Activated CD8-positive, alpha-beta T cell treated with anti-CD3 and anti-CD28 coated beads for 36 hours (primary cell): ENCODE measurements at places on chromosomes 12 and 14. TPM values are rescaled to one million over a fixed set of nuclear protein-coding genes. Genes with fewer than 3 reads are reported as not detected.

GRCh38 chr14:59482541-59483331 lies 1.5 kb downstream of the L3HYPDH start:
- peak overlapping the region; percentile 88 for H3K4me3 ChIP-seq
- peak overlapping the region; percentile 88 for H3K27ac ChIP-seq
- peaks cover 49% of the 10 kb centered on the region for H3K4me1 ChIP-seq
- H3K27me3 ChIP-seq: no peaks in the 10 kb centered on the region
- DNase-seq: no peak

GRCh38 chr12:87441511-87441910 lies 587.7 kb downstream of the C12orf50 start:
- no peaks in the 10 kb centered on the region for H3K4me1 ChIP-seq
- H3K27me3 ChIP-seq: no peaks in the 10 kb centered on the region
- no peak overlapping the region for H3K27ac ChIP-seq

DNA sequence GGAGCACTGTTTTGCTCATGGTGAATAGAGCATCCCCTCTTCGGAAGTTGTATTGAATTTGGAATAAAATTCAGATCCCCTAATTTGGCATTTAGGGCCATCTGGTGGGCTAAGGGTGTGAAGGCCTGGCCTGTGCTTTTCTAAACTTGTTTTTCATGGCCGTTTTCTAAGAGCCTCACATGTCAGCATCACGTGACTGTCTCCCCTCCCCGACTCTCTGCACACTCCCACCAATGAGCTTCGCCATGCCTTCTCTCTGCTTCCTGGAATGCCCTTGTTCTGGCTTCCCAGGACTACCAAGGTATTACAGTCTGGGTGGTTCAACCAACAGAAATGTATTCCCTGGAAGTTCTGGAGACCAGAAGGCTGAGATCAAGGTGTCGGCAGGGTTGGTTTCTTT lies 85.3 kb downstream of the PRIMA1 start:
- DNase-seq: no peak
- no peaks in the 10 kb centered on the region for H3K4me1 ChIP-seq
- H3K36me3 ChIP-seq: no peaks in the 10 kb centered on the region
- peaks cover 9% of the 10 kb centered on the region for H3K27me3 ChIP-seq

- H3K27me3 ChIP-seq: no peaks in the 10 kb centered on the region
- H3K4me1 ChIP-seq: no peaks in the 10 kb centered on the region
- no peak overlapping the region for H3K27ac ChIP-seq
- no peak for DNase-seq
- H3K36me3 ChIP-seq: no peaks in the 10 kb centered on the region
- no peak overlapping the region for H3K4me3 ChIP-seq
Observed at GRCh38 chr14:74985028-74985310, 17.8 kb upstream of the EIF2B2 start.

GRCh38 chr12:68539615-68539952 lies 71.1 kb upstream of the RAP1B start:
- H3K4me1 ChIP-seq: peaks cover 49% of the 10 kb centered on the region
- peak overlapping the region; percentile 87 for H3K27ac ChIP-seq
- DNase-seq: no peak
- no peaks in the 10 kb centered on the region for H3K27me3 ChIP-seq

- no peak overlapping the region for H3K4me3 ChIP-seq
- peaks cover 5% of the 10 kb centered on the region for H3K4me1 ChIP-seq
- no peaks in the 10 kb centered on the region for H3K27me3 ChIP-seq
- DNase-seq: no peak
- no peak overlapping the region for H3K27ac ChIP-seq
- H3K36me3 ChIP-seq: no peaks in the 10 kb centered on the region
Observed at GRCh38 chr14:98498019-98498885, 773.7 kb downstream of the BCL11B start.

DNA sequence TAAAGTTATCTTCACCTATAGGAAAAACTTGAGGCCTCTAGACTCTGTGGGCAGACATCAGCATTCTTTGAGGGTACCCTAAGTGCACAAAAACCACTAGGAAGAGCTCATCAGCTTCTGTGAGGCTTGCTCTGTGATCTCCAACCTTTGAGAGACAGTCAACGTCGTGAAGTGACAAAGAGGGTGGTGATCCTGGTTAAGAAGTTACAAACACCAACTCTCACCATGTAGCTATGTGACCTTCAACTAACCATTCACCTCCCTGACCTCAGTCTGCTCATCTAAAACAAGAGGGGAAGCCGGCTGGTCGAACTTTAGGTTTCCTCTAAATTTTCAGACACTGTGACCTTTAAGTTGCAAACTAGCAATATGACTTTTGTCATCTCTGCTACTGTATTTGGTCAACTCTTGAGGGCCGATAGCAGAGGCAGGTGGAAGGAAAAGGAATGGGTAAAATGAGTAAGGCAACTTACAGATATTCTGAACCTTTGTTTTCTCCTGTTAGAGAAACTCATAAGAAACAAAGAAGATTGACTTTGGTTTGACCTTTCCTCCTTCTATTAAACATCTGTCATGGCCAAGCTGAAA lies 103.2 kb upstream of the PARP11 start:
- peaks cover 79% of the 10 kb centered on the region for H3K4me1 ChIP-seq
- DNase-seq: peak; percentile 77
- H3K27me3 ChIP-seq: no peaks in the 10 kb centered on the region

GRCh38 chr12:41212625-41213024 lies 24.5 kb downstream of the PDZRN4 start:
- no peak overlapping the region for H3K27ac ChIP-seq
- no peak for DNase-seq
- no peak overlapping the region for H3K4me3 ChIP-seq
- H3K36me3 ChIP-seq: no peaks in the 10 kb centered on the region

DNA sequence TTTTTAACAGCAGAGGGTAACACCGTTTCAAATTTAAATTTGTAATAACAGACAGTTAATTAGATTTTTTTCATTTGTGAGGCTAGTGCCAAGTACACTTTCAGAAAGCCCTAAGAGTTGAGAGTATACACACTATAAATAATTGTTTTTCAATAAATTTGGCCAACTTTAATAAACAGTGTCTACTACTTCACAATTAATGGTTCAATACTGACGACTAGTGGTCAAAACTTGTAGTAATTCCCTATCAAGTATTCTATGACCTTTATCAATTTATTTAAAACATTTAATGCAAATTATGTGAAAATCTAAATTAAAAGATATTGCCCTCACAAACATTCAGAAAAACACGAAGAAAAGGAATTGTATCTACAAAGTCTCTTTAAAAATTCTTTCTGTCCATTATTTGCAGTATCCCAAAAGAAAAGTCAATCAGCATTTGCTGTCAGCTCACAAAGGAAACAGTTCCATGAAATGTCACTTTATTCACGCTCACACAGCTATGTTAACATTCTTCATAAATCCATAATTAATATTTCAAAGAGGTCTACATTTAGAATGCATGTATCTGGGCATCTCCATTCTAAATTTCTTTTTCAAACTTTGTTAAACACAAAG lies 91.2 kb downstream of the CEP128 start:
- H3K27me3 ChIP-seq: no peaks in the 10 kb centered on the region
- DNase-seq: no peak
- no peak overlapping the region for H3K4me3 ChIP-seq
- H3K4me1 ChIP-seq: no peaks in the 10 kb centered on the region
- H3K36me3 ChIP-seq: no peaks in the 10 kb centered on the region

GRCh38 chr14:103122947-103123633 lies at the start of gene TNFAIP2:
Gene TNFAIP2, plus strand, starts transcription at chr14:103123461. Its CDS starts 2,997 bp downstream, at chr14:103126458.
- H3K36me3 ChIP-seq: no peaks in the 10 kb centered on the region
- no peaks in the 10 kb centered on the region for H3K4me1 ChIP-seq
- DNase-seq: no peak
- H3K4me3 ChIP-seq: no peak within 1 kb of the TSS

DNA sequence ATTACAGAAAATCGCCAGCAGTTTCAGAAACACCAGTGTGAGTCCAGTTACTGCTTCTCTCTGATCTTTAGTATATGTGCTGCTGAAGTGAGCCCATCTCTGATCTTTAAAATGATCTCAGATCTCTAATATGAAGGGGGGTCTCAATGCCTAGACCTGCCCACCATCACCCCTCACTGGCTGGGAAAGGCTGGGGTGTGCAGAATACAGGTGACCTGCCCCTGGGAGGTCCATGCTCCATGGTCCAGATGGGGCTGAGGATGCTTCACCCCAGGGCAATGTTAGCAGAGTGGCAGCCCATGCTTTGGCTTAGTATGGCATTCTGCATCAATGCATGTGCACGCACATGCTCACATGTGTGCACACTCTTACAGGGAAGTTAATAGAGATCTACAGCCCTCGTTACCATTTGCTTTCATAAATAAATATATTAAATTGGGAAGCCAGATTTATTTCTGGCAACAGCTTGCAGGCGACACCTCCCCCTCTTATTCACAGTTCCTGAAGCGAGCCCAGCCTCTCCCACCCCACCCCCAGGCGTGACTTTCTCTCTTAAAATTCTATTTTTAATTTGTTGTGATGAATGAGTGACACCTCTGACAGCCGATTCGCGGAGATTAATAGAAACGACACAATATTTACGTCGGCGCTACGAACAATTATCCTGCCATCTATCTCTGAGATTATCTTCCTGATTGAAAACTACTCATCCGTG lies 104.7 kb upstream of the ESRRB start:
- H3K4me3 ChIP-seq: no peak overlapping the region
- no peaks in the 10 kb centered on the region for H3K4me1 ChIP-seq
- H3K27me3 ChIP-seq: peaks cover 8% of the 10 kb centered on the region
- H3K27ac ChIP-seq: no peak overlapping the region
- no peak for DNase-seq

DNA sequence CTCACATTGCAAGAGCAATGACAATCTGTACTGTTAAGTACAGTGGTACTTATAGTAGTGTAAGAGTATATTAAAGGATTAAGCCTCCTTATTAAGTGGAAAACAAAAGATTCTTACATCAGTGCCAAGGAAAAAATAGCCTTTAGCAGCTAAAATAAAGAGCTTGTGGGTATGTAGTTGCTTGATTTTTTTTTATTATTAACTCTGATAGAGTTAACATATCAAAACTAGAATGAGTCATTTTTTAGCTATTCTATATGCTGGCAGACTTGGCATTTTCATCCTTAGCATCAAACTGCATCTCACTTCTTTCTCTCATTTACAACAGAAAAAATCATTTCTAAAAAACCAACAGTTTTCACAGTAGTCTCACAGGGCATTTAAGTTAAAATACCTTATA lies 86.5 kb downstream of the ATP2B1 start:
- H3K27me3 ChIP-seq: no peaks in the 10 kb centered on the region
- no peak overlapping the region for H3K27ac ChIP-seq
- peaks cover 11% of the 10 kb centered on the region for H3K4me1 ChIP-seq
- no peak overlapping the region for H3K4me3 ChIP-seq
- H3K36me3 ChIP-seq: peaks cover 22% of the 10 kb centered on the region
- no peak for DNase-seq

DNA sequence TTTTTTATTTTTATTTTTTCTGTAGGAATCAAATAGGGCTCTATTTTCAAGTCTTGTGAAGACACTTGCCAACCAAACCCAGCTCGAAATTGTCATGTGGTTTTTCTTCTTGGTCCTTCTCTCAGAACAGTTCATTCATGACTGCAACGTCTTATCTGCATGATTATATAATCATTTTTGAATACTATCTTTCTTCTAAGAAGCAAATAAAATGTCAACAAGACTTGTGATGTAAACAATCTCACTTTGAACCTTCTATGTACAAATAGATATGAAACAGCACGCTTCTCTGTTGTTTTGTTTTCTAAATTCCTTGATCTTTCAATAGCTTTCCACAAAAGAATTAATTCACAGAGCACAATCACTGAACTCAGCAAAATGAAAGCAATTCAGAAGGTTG lies 320.7 kb downstream of the SOX5 start:
- no peaks in the 10 kb centered on the region for H3K36me3 ChIP-seq
- no peaks in the 10 kb centered on the region for H3K27me3 ChIP-seq
- DNase-seq: no peak
- H3K4me1 ChIP-seq: no peaks in the 10 kb centered on the region

- H3K4me1 ChIP-seq: peaks cover 34% of the 10 kb centered on the region
- H3K27me3 ChIP-seq: peaks cover 19% of the 10 kb centered on the region
- no peak overlapping the region for H3K4me3 ChIP-seq
- no peaks in the 10 kb centered on the region for H3K36me3 ChIP-seq
Observed at GRCh38 chr12:11958221-11959091, 112.3 kb upstream of the BCL2L14 start.

GRCh38 chr12:2149091-2149490 lies 96.3 kb downstream of the CACNA1C start:
- H3K27ac ChIP-seq: no peak overlapping the region

DNA sequence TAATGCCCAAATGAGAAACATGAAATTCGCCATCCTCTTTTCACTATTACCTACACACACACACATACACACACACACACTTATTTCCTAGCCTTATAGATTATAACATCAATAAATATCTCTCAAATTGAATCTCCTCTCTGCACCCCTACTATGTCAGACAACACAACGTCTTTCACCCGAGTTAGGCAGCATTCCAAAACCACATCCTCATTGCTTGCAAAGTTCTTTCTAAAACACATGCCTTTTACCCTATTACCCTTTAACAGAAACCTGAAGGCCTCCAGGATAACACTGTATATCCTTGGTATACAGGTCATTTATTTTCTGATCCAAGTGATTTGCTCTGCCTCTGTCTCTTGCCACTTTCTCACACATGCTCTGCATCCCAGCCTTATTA lies 56.3 kb downstream of the KCNH5 start:
- H3K27ac ChIP-seq: no peak overlapping the region
- H3K36me3 ChIP-seq: no peaks in the 10 kb centered on the region
- H3K4me3 ChIP-seq: no peak overlapping the region
- H3K27me3 ChIP-seq: no peaks in the 10 kb centered on the region

- no peaks in the 10 kb centered on the region for H3K4me1 ChIP-seq
- no peaks in the 10 kb centered on the region for H3K27me3 ChIP-seq
- no peak overlapping the region for H3K27ac ChIP-seq
- no peaks in the 10 kb centered on the region for H3K36me3 ChIP-seq
- H3K4me3 ChIP-seq: no peak overlapping the region
Observed at GRCh38 chr14:79638672-79639266, 572.5 kb downstream of the DIO2 start.

GARIN6 gene
- total RNA-seq: not detected

RND1 gene
- total RNA-seq: 2.3 TPM

RILPL2 gene
- total RNA-seq: 9.0 TPM

CLEC4D gene
- not detected for total RNA-seq

CISTR gene
- total RNA-seq: not detected

OR6C65 gene
- not detected for total RNA-seq

ADAM21 gene
- total RNA-seq: 0.29 TPM

TAS2R43 gene
- 0.31 TPM for total RNA-seq

CMA1 gene
- not detected for total RNA-seq

ACSS3 gene
- not detected for total RNA-seq

INHBC gene
- total RNA-seq: not detected

HHIPL1 gene
- 0.07 TPM for total RNA-seq

RPL10L gene
- total RNA-seq: not detected

PTPRO gene
- 0.47 TPM for total RNA-seq

BBS10 gene
- 3.9 TPM for total RNA-seq

TMPO gene
- total RNA-seq: 328 TPM
